AG04449 (cell line): ENCODE measurements at places on chromosomes 6 and 20.
A peak's percentile ranks its signal among the peaks of the same experiment; 100 is the strongest.

DNA sequence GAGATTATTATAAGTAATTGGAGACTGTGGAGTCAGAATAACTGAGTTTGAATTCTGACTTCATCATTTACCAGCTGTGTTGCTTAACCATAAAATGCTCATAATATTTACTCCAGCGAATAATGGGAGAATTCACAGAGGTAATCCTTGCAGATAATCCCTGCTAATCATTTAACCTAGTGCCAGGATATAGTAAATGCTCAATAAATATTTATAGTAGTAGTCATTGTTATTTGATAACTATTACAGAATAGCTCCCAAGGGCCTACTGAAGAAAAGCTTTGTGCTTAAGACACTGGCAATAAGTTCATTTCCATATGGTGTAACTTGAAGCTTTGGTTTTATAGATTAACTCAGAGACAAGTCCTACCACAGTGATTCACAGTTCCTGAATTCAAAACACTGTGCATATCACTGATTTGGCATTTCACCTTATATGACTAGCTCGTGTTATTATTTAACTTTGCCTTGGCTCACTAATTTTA lies 208.8 kb upstream of the PLCB4 start:
- peak; percentile 92 for DNase-seq

GRCh38 chr6:6008648-6009421 lies 2.1 kb upstream of the NRN1 start:
- no peak for DNase-seq

DNA sequence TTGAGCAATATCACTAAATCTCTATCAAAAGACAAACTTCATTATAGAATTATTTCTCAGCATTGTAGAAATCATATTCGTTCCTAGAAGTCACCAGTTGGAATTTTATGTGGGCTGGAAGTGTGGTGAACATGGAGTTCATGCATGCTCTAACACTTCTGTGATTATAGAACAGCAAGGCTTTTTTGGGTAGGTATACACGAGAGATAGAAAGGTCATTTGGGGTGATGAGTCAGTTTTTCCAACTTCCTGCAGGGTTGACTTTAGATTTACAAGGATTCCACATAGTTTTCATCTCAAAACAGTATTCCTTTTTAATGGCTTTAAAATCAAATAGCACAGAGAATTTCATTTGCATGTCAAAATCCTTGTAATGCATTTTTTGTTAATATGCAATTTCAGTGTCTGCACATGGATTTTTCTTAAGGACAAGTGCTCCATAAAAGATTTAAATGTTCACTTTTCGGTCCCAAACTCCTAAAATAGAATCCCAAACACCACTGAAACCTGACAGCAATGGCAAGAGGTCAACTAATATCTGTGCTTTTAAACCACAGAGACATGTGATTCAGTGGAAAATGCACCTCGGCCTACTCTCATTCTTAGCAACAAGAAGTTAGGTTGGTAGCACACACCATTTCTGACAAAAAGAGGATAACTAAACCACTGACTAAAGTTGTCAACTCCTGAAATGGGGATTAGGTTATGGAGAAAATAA lies 211.0 kb downstream of the MOXD1 start:
- DNase-seq, result no peak

DNA sequence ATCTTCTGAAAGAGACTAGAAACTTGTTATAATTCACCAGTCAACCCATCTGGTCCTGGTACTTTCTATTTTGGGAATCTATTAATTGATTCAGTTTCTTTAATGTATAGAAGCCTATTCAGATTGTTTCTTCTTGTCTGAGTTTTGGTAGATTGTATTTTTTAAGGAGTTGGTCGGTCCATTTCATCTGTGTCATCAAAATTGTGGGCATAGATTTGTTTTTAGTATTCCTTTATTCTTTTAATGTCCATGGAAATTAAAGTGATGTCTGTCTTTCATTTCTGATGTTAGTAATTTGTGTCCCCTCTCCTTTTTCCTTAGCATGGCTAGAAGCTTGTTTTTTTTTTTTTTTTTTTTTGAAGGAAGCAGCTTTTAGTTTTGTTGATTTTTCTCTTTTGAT lies 15.2 kb downstream of the STXBP5 start:
- no peak for DNase-seq

DNA sequence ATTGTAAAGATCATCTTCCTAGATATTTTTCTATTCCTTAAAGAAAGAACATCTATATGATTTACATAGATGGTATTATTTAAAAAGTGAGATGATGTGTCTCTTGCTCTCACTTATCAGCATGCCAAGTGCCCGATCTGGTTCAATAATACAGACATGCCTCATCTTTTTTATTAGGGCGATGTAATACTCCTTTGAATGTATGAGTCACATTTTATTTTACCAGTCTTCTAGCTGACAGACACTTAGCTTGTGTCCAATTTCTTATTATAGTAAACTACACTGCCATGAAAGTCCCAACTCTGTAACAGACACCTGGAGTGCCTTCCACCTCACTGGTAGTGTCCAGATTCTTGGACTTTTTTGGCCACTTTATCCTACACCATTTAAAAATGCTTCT lies 586.6 kb upstream of the BTBD3 start:
- no peak for DNase-seq

GRCh38 chr6:78526432-78526831 lies 340.9 kb upstream of the IRAK1BP1 start:
- no peak for DNase-seq

DNA sequence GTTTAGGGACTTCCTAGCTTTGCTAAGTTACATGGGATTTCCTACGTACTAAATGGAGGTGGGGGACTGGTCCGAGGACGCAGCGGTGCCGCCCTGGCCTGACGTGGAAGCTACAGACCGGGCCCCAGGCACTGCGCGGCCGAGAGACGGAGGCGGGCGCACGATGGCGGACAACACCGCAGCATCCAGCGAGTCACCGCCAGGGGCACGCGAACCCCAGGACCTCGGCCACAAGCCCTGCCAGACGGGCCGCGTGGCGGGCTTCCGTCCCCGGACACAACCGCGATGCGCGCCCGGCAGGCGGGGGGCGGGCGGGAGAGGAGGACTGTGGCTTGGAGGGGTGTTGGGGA lies 1516.9 kb upstream of the DEFB115 start:
- no peak for DNase-seq

- no peak for DNase-seq
These were observed 17.5 kb downstream of the CTCFL start for GRCh38 chr20:57507477-57507876.

DNA sequence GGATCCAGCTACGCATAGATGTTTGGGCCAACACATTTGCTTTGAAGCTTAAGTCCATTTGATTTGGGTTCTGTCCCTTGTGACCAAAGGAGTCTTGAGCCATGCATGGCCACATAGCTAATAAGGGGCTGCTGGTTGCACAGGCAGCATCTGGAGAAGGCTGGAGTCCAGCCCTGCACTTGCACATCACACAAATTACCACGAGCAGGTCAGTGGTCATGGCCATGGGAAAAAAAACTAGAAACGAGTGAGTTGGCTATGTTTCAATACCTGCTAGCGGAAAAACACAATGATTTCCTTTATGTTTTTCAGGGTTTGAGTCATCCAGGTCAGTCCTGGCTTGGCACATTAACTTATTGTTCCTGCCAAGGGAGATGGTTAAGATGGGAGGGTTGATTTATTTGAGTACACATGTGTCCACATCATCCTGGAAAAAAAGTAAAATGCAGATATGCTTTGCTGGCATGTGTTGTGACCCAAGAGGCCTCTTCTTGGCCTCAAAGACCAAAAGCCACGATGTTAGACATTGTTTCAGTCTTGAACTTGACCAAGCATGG lies 5.6 kb upstream of the STX16 start:
- DNase-seq, result no peak

DNA sequence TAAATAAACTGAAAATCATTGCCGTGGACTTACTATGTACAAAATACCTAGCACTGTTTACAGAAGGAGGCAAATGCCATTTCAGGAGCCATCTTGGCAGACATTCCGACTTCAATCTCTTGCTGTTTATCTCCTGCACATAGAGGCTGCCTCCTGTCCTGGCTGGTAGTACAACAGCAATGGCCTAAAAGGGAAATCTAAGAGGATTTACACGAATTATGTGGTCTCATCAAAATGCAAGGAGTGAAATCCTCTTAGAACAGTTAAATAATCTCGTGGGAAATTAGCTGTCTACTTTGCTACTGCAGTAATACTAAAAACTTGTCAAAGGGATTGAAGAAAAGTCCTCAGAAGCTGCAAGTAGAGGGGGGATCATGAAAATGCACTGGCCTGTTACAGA lies 82.2 kb upstream of the SLC2A12 start:
- DNase-seq, result no peak
